ENCODE measurements at places on chromosomes 2 and 18.

GRCh38 chr18:51637881-51638280, 440.4 kb upstream of the MEX3C start:
- DNase-seq = no peak

- no peak for DNase-seq
Measured at GRCh38 chr2:219179601-219180465, 1.8 kb downstream of the RETREG2 start.

DNA sequence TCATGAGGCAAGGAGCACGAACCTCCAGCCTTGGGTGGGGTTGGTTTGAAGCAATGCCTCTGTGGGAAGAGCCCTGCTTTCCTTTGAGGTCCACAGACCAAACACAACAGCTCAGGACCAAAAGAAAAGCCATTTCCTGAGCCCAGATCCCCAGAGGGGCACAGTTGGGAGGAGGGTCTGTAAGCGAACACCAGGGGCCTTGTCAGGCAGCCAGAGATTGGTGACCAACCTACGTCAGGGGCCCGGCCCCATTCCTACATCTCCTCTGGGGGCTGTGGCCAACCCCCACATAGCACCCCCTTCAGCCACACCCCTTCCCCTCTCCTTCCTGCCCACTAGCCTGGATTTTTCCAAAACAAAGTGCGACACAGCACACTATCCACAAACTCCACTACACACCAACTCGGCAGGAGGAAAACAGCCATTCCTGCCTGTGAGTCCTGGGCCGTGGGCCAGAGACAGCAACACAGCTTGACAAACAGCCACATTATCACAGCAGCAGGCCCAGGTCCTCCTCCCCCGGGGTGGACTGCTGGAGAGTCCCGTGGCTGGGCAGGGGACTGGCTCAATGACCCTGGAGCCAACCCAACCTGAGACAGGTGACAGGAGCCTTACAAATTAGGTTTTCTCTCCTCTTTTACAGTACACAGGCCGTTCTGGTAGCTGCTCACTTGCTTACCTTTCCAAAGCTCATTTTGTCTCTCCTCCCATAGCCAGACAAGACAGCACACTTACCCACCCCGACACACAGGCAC, 98.8 kb downstream of the TNS1 start:
- DNase-seq = no peak

- DNase-seq = no peak
Measured at GRCh38 chr2:240309214-240309613, 126.2 kb upstream of the GPC1 start.

DNA sequence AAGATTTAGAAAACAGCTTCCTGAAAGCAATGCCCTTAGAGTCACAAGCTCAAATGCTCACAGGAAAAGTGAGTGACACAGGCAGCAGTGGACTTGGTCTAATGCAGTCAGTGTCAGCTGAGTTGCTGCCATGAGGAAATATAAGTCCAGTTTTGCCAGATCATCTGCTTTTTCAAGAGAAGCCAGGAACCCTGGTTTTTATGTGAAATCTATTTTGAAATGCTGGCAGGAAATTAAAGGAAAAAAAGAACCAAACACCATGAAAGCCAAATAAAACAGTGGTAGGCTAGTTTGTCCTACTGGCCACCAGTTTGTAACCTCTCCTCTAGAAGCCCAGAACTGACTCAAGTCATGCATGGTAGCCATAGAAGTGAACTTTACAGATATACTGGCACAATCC, 109.2 kb downstream of the THADA start:
- no peak for DNase-seq

- no peak for DNase-seq
Measured at GRCh38 chr2:53067533-53067932, 700.1 kb upstream of the CHAC2 start.

GRCh38 chr2:171083451-171083850, 77.2 kb downstream of the TLK1 start:
- DNase-seq = no peak

DNA sequence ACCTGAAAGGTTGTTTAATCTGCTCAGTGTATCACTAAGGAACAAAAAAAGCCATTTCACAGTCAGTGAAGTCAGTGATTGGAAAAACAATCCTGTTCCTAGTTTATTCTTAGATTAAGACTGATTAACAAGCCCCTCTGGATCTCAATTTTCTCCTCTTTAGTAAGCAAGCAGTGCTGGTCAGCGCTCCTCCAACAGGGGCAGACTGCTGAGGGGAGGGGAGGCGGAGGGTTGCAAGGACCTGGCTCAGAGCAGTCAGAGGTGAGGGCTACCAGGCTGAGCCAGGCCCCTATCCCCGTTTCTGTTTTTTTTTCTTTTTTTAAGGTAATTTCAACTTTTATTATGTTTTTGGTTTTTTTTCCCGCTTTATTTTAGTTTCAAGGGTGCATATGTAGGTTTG, 24.7 kb upstream of the KCNS3 start:
- no peak for DNase-seq

- DNase-seq = no peak
Measured at GRCh38 chr18:76875390-76876325, 53.3 kb downstream of the ZNF236 start.

DNA sequence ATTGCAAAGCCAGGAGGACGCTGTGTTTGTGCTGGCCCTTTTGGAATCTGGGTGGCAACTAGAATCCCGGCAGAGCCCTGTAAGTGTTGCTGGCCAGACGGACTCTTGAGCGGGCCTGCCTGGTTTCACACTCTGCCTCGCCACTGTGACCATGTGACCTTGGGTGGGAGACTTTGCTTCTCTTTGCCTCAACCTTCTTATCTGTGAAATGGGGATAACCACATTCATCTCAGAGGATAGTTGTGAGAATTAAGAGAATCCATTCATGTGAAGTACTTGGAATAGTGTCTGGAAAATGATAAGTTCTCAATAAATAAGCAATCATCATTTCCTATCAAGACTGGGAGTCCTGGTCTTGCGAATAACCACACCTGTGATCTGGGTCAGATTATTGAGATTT, 105.6 kb downstream of the LIPG start:
- DNase-seq = no peak

- no peak for DNase-seq
Measured at GRCh38 chr2:39537150-39537549, 100.1 kb upstream of the MAP4K3 start.

DNA sequence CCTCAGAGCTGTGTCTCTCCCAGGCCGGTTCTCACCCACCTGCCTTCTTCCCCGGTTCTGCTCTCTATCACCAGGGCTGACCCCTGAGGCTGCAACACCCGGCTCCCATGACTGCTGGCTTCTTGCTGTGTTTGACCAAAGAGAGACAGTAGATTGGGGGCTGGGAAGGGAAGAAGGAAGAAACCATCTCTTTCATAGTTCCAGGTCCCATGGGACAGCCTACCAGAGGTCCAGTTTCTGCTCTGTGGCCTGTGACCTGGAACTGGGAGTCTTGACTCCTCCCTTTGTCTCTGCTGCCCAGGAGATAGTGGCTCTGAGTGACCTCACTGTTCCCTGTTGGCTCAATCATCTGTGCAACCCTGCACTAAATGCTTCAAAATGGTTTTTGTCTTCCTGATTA, 38.1 kb downstream of the ALPK2 start:
- no peak for DNase-seq

- DNase-seq = no peak
Measured at GRCh38 chr2:173568054-173568453, 213.4 kb downstream of the CDCA7 start.

- DNase-seq = no peak
Measured at GRCh38 chr2:66317268-66317890, 117.5 kb upstream of the MEIS1 start.

GRCh38 chr2:23330214-23330613, 54.8 kb upstream of the KLHL29 start:
- DNase-seq = no peak

- DNase-seq = no peak
Measured at GRCh38 chr2:14941151-14941631, 308.7 kb downstream of the LRATD1 start.

- DNase-seq = no peak
Measured at GRCh38 chr2:178395295-178395694, 55.7 kb downstream of the PRKRA start.

- DNase-seq = peak; percentile 67
Measured at GRCh38 chr2:68717305-68717661, 17.3 kb upstream of the ARHGAP25 start.

GRCh38 chr18:4994710-4995109, 202.3 kb downstream of the AKAIN1 start:
- no peak for DNase-seq

DNA sequence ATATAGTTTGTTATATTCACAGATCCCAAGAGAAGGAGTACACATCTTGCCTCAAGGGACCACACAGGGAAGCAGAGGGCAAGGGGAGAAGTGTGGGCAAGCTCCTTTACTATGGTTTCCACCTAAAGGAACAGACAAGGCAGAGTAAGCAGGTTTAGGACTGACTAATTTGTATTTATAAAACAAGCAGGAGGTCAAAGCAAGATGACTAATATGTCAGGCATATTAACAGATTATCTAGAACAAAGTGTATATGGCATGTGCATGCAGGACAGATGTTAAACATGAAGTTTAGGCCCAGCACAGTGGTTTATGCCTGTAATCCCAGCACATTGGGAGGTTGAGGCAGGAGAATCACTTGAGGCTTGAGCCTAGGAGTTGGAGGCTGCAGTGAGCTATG, 3.7 kb upstream of the LRP2 start:
- no peak for DNase-seq

- no peak for DNase-seq
Measured at GRCh38 chr18:32919799-32920198, 147.0 kb upstream of the KLHL14 start.

- DNase-seq = no peak
Measured at GRCh38 chr2:181258720-181259119, 198.5 kb upstream of the ITGA4 start.

GRCh38 chr2:240819126-240819857, 727 bp downstream of the KIF1A start:
- DNase-seq = no peak

DNA sequence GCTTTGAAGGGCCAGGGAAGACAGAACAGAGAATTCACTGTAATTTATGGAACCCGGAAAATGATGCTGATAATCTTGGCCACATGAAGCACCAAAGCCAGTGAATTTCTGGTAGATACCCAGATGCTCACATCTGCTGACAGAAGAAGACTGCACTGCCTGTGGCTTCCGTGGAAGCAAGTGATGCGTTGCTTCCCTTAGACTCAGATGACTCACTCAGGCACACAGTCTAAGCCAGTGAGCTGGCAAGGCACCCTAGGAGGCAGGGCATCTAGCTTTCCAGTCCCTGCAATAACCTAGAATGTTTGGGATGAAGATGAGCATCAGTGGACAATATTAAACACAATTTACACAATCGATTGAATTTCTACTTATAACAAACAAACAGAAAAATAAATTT, 284.7 kb downstream of the CMPK2 start:
- DNase-seq = no peak

GRCh38 chr2:112198780-112199179, 56.1 kb downstream of the ZC3H8 start:
- no peak for DNase-seq

- DNase-seq = no peak
Measured at GRCh38 chr2:88190808-88191721, 20.9 kb downstream of the THNSL2 start.

DNA sequence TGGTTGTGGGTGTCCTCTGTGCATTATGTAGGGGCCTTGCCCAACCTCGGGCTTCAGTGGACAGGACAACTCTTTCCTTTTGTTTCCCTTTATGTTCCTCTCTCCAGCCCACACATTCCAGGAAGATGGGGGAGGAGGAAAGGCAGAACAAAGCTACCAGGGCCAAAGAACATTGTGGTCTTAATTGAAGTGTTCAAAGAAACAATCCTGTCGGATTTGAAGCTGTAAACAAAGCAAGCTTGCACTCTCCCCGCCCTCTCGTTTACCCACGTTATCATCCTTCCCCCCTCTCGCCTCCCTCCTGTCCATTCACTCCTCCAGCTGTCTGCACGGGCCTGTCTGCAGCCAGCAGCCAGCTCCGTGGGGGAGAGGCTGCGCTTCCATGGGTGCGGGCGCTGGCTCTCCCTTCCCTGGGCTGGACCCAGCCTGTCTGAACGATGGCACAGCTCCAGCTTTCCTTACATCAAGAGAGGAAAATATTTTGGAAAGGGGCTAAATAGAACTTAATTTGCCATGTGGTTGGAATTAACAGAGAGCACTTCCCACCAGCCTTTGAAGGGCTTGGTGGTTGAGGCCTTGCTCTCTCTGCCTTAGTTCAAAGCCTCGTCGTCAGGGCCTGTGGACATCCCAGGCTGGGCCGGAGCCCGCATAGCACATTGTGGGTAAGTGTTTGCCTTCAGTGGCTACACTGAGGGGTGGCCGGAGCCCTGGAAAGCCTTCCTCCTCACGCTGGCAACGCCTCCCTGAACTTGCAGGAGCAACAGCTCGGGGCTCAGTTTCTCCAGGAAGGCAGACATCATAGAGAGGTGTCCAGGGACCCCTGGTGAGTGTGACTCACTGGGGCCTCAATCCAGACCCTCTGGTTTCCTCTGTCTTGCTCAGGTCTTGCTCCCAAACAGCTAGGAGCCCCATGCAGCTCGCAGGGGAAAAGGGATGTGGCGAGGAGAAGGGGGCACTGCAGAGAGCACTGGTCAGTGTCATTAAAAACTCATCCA, 60.6 kb upstream of the HS6ST1 start:
- no peak for DNase-seq

DNA sequence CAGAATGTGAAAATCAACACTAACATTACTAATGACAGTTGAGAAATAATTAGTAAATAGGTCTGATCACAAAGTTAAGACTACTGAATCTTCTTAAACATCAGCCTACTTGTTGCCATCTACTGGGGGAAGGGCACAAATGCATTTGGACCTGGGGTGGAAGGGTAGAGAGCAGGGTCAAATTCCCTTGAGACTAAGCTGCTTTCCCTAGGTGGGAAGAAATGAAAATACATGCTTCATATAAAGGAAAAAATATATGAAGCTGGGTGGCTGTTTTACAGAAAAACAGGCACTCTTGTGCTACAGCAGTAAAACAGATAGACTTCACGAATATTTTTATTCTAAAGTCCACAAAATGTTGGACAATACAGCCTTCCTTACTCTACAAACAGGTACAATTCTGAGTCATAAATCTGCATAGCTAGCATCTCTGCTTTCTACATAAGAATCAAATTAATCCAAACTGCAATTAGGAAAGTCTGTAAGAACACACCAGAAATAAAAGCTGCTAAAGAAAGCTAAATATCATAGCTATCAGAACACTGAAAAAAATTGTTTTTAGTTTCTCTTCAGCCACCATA, 10.9 kb downstream of the TRIP12 start:
- DNase-seq = no peak

DNA sequence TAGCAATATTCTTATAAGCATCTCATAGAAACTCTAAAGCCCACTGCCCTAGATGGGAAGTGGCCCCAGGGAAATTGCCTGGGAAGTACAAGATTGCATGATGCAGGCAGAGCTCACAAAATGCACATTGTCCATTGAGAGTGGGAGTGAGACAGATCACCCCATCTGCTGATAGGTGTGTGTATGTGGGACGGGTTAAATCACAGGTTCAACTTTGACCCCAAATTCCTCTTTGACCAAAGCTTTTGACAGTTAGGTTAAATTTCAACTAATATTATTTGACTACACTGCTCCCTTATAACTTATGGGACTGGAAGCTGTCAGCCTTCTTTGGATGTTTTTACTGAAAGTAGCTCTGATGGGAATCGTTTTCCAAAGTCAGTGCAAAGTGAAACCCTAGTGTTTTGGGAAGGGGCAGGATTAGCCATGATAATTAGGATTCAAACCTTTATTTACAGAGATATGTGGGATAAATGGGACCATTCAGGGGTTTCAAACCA, 11.4 kb upstream of the FABP1 start:
- no peak for DNase-seq
